ENCODE measurements at places on chromosomes 7 and 10.

GRCh38 chr7:75729851-75730274, 8.9 kb downstream of the HIP1 start:
- no peak for DNase-seq

DNA sequence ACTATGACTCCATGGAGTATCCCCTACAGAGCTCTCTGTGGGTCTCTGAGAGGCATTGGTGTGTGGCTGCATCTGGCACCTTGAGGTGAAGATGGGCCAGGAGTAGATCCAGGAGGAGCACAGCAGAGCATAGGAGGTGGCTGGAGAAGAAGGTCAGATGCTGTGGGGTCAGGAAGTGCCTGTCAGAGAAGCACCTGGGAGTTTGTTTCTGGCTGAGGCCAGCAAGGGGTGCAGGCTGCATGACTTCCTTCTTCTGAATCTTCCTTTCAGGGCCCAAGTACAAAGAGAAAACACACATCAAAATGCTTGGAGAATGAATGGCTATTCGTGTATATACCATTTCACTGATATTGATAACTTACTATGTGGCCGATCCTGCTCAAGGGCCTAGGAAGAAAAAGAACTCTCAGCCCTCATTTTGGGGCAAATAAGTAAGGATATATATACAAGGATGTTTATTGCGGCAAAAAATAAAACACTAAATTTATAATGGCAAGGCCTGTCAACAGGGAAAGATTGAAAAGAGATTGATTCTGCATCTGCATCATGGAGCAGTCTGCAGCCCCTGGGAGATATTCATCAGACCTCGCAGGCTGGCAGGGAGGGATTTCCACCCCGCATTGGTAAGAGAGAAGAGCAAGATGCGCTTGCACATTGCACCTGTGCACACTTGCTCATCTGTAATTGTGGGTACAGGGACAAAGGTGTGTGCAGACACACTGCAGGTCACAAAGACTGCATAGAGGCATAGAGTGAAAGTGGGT, 39.2 kb downstream of the PTPRE start:
- DNase-seq = no peak

DNA sequence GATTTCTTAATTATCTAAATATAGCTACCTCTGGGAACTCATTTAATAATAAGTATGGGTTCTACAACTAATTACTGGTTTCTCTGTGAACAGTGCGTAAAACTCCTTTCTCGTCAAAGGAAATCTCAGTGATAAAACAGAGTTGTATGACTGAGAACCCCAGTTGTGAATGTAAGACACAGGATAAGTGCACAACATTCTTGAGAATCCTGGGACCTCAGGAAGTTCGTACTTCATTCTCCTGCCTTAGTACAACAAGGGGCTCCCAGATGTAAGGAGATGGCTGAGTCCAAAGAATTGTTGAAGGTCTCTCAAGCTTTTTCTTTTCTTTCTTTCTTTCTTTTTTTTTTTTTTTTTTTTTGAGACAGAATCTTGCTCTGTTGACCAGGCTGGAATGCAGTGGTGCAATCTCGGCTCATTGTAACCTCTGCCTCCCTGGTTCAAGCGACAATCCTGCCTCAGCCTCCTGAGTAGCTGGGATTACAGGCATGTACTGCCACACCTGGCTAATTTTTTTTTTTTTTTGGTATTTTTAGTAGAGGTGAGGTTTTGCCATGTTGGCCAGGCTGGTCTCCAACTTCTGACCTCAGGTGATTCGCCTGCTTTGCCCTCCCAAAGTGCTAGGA, 12.5 kb downstream of the DENND10 start:
- DNase-seq = no peak

GRCh38 chr10:124106241-124106879, 13.0 kb upstream of the CHST15 start:
- no peak for DNase-seq

- DNase-seq = no peak
Observed at GRCh38 chr10:70350501-70350900, 31.9 kb downstream of the LRRC20 start.

GRCh38 chr7:92782236-92782635, 54.1 kb downstream of the CDK6 start:
- DNase-seq = no peak

DNA sequence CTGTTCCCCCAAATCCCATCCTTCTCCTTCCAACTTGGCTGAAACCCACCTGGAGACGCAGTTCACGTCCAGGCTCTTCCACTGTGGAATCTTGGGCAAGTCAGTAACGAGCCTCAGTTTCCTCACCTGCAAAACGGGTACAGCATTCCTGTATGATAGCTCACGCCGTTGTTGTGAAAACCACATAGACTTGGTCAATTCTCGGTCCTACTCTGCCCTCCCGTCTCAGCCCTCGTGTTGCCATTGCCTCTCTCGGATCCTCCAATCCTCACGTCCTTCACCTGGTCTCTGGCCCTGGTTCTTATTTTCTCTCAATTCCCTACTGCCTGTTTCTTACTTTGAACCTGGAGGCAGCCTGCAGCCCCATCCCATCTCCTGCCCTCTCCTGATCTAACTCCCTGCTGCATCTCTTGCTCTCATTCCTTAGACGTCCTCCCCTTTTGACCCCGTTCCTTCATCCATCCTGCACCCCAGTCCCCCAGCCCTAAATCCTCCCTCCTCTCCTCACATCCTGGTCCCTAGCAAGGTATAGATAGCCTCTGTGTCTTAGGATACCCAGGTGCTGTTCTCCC, 2.0 kb upstream of the MUC12 start:
- no peak for DNase-seq

Measured in NCI-H1930 (cell line).